ENCODE measurements at places on chromosomes 12 and 14. TPM values are rescaled to one million over a fixed set of nuclear protein-coding genes. Genes with fewer than 3 reads are reported as not detected.

DNA sequence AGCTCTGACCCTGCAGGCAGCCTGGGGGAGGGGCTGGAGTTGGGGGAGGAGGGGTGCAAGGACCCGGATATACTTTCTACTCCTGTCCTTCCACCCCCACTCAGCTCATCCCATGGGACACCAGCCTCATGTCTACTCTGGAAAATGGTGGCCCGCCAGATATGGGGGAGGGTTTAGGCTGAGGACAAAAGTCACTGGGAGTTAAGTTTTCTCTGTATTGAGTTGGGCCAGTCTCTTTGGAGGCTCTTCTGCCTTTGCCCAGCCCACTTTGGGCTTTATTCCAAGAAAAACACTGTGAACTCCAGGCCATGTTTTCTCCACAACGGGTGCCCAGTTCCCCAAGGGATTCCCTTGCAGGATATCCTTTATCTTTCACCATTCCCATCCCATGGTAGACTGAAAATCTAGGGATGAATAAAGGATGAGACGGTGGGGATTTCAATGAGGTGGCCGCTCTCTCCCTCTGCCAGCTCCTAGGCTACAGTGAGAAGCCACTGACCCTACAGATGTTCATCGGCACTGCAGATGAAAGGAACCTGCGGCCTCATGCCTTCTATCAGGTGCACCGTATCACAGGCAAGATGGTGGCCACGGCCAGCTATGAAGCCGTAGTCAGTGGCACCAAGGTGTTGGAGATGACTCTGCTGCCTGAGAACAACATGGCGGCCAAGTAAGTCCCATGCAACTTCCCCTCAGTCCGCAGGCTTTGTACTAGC lies 4.9 kb downstream of the NFATC4 start:
- H3K27me3 ChIP-seq = no peaks in the 10 kb centered on the region
- H3K36me3 ChIP-seq = peaks cover 74% of the 10 kb centered on the region
- peak overlapping the region; percentile 29 for H3K27ac ChIP-seq
- no peak for DNase-seq
- no peak overlapping the region for H3K4me3 ChIP-seq
- peaks cover 11% of the 10 kb centered on the region for H3K4me1 ChIP-seq

The DEGS2 gene
- total RNA-seq = 0.28 TPM

- no peak for DNase-seq
- no peak overlapping the region for H3K4me3 ChIP-seq
- no peaks in the 10 kb centered on the region for H3K4me1 ChIP-seq
- H3K27me3 ChIP-seq = no peaks in the 10 kb centered on the region
Observed at GRCh38 chr12:78651755-78652154, 212.8 kb upstream of the SYT1 start.

The SPTB gene
- 2.5 TPM for total RNA-seq

GRCh38 chr12:59027199-59027598 lies 106.9 kb upstream of the LRIG3 start:
- H3K27me3 ChIP-seq = no peaks in the 10 kb centered on the region
- no peak for DNase-seq
- H3K27ac ChIP-seq = no peak overlapping the region
- H3K4me1 ChIP-seq = no peaks in the 10 kb centered on the region
- no peaks in the 10 kb centered on the region for H3K36me3 ChIP-seq

The OR6C2 gene
- not detected for total RNA-seq

DNA sequence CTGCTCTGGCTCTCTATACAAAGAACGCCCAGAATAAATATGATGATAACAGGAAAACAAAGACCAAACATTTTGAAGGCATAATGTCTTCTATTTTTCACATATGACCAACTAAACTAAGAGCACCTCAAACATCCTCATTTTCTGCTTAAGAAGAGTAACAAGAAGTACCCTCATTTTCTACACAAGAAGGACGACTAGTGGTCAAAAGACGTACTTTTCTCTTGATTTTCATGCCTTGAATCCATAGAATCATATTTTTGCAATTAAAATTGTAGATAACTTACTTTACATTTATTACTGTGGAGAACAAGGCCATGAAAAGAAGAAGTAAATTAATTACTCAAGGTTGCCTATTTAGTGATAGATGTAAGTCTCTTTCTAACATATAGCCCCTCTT lies 358.6 kb downstream of the DUSP6 start:
- no peaks in the 10 kb centered on the region for H3K36me3 ChIP-seq
- DNase-seq = no peak
- no peak overlapping the region for H3K4me3 ChIP-seq
- H3K27ac ChIP-seq = no peak overlapping the region
- H3K27me3 ChIP-seq = no peaks in the 10 kb centered on the region
- H3K4me1 ChIP-seq = no peaks in the 10 kb centered on the region

DNA sequence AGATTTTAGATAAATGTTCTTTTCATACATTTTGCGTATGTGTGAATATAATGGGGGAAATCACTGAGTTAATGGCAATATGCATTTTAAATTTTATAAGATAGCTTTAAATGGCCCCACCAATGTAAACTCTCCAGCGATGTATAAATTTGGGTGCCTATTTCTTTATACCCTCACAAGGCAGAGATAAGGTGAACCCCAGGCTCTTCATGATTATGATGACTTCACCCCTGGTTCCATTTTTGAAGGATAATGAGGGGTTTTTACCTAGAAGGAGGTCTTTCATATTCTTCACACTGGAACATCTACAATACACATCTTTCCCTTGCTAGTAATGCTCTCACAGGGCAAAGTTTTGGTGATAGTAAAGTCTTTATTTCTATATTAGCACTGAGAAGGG lies 35.2 kb downstream of the KLRG1 start:
- no peaks in the 10 kb centered on the region for H3K27me3 ChIP-seq
- no peaks in the 10 kb centered on the region for H3K36me3 ChIP-seq
- H3K4me3 ChIP-seq = no peak overlapping the region

- no peak overlapping the region for H3K4me3 ChIP-seq
- no peaks in the 10 kb centered on the region for H3K36me3 ChIP-seq
- no peak overlapping the region for H3K27ac ChIP-seq
- DNase-seq = no peak
- no peaks in the 10 kb centered on the region for H3K4me1 ChIP-seq
- H3K27me3 ChIP-seq = no peaks in the 10 kb centered on the region
Observed at GRCh38 chr12:65695113-65695865, 129.0 kb upstream of the HMGA2 start.

DNA sequence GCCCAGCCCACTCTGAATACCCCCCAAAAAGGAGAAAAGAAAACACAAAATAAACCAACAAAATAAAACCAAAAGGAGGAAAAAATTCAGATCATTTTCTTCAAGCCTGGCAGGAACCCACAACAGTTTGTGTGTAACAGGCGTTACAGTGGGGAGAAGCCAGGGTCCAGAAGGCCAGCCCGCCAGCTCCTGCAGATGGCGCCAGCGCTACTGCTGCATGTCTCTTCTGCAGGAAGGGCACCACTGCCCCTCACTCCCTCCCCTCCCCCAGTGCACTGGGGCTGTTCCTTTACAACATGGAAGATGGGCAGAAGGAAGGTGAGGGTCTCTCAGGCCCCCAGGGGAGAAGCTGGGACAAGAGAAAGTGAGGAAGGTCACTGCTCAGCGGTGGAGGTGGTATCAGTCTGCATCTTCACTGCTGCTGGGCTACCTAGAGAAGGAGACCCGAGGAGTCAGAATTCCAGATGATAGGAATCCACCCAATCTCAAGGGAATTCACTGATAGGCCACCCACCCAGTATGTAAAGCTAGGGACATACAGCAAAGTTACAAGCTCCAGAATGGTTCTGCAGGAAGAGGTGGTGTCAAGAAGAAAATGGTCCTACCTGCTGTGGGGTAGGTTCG lies 2.3 kb upstream of the NOP2 start:
- H3K4me1 ChIP-seq = peaks cover 19% of the 10 kb centered on the region
- no peak overlapping the region for H3K4me3 ChIP-seq
- DNase-seq = no peak
- H3K36me3 ChIP-seq = peaks cover 59% of the 10 kb centered on the region

- H3K4me3 ChIP-seq = no peak overlapping the region
- H3K27me3 ChIP-seq = no peaks in the 10 kb centered on the region
- H3K36me3 ChIP-seq = no peaks in the 10 kb centered on the region
- H3K4me1 ChIP-seq = no peaks in the 10 kb centered on the region
Observed at GRCh38 chr12:131628023-131628740, 82.7 kb upstream of the SFSWAP start.

GRCh38 chr12:14777271-14777670 lies 26.0 kb downstream of the WBP11 start:
- no peaks in the 10 kb centered on the region for H3K27me3 ChIP-seq
- H3K36me3 ChIP-seq = no peaks in the 10 kb centered on the region

- H3K27ac ChIP-seq = no peak overlapping the region
- H3K4me3 ChIP-seq = no peak overlapping the region
- no peaks in the 10 kb centered on the region for H3K36me3 ChIP-seq
- peak; percentile 45 for DNase-seq
- no peaks in the 10 kb centered on the region for H3K27me3 ChIP-seq
- H3K4me1 ChIP-seq = no peaks in the 10 kb centered on the region
Observed at GRCh38 chr14:104293851-104294627, 155.7 kb downstream of the KIF26A start.

The MOK gene
- 7.5 TPM for total RNA-seq

GRCh38 chr12:125280482-125281377 lies 215.5 kb downstream of the AACS start:
- no peaks in the 10 kb centered on the region for H3K36me3 ChIP-seq
- no peak overlapping the region for H3K4me3 ChIP-seq
- DNase-seq = no peak
- no peaks in the 10 kb centered on the region for H3K27me3 ChIP-seq
- no peaks in the 10 kb centered on the region for H3K4me1 ChIP-seq
- no peak overlapping the region for H3K27ac ChIP-seq

DNA sequence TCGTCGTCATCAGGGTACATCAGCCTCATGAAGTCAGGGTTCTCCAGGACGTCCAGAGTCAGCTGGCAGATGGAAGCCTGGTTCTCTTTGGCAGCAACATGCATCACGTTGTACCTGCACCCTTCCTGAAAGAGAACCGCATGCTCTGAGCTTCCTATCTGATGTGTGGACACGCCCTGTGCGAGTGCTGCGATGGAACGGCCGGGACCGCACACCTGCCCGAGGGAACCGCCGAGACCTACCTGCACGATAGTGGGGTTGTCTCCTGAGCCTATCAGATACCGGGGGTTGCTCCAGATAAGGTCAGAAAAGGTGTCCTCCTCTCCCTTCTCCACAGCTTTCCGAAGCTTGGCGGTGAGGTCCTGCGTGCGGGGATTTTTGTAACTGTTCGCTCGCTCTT lies 13.7 kb downstream of the ANKLE2 start:
- no peaks in the 10 kb centered on the region for H3K4me1 ChIP-seq
- H3K27ac ChIP-seq = no peak overlapping the region
- H3K4me3 ChIP-seq = no peak overlapping the region
- peaks cover 99% of the 10 kb centered on the region for H3K36me3 ChIP-seq
- no peaks in the 10 kb centered on the region for H3K27me3 ChIP-seq
- no peak for DNase-seq

The IL22 gene
- total RNA-seq = not detected

GRCh38 chr14:98161356-98161755 lies 1110.6 kb downstream of the BCL11B start:
- no peaks in the 10 kb centered on the region for H3K36me3 ChIP-seq
- no peaks in the 10 kb centered on the region for H3K4me1 ChIP-seq
- H3K4me3 ChIP-seq = no peak overlapping the region
- H3K27me3 ChIP-seq = peaks cover 29% of the 10 kb centered on the region
- DNase-seq = no peak

The CAND1 gene
- 63.0 TPM for total RNA-seq

- H3K4me1 ChIP-seq = peaks cover 23% of the 10 kb centered on the region
- no peaks in the 10 kb centered on the region for H3K36me3 ChIP-seq
- no peaks in the 10 kb centered on the region for H3K27me3 ChIP-seq
- DNase-seq = no peak
Observed at GRCh38 chr14:56137849-56138248, 19.6 kb downstream of the PELI2 start.

DNA sequence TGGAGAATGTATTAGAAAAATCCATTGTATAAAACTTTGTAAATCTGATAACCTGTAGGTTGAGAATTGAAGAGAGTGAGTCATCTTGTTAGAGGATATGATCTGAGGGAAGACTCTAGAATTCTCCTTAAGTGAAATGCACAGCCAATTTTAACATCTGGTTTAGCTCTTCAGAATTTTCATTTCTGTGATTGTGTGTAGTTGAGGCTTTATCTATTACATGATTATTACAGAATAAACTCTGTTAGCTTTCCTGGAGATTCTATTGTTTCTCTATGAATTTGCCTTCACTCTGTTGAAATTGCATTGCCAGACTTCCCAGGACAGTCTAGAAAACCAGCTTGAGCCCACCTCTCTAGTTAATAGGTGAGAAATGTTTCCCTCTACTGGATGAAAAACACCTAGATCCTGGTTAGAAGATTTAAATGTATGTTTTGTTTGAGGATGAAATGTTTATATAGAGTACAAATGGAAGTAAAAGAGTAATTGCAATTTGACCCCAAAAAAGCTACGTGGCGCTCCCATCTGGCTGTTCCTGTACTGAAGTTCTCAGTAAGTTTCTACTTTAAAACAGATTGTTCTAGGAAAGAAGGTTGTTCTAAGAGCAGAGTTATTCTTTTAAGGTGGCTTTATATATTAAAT lies 2.9 kb downstream of the NUDT4 start:
- H3K4me1 ChIP-seq = peaks cover 53% of the 10 kb centered on the region
- H3K36me3 ChIP-seq = no peaks in the 10 kb centered on the region
- no peaks in the 10 kb centered on the region for H3K27me3 ChIP-seq
- no peak for DNase-seq
- H3K27ac ChIP-seq = peak overlapping the region; percentile 97

DNA sequence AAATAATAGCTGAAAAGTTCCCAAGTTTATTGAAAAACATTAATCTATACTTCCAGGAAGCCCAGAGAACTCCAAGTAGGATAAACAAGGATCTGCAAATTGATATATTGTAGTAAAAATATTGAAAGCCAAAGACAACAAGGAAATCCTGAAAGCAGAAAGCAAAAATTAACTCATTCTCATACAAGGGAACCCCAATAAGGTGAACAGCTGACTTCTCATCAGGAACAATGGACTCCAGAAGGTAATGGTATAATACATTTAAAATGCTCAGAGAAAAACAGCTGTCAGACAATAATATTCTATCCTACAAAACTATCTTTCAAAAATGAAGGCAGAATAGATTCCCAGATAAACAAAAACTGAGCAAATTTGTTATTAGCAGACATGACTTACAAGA lies 138.1 kb upstream of the BMP4 start:
- H3K4me1 ChIP-seq = no peaks in the 10 kb centered on the region
- no peaks in the 10 kb centered on the region for H3K27me3 ChIP-seq
- no peak for DNase-seq
- H3K4me3 ChIP-seq = no peak overlapping the region

GRCh38 chr12:2309647-2310046 lies 256.9 kb downstream of the CACNA1C start:
- H3K27ac ChIP-seq = peak overlapping the region; percentile 82
- no peak for DNase-seq
- no peaks in the 10 kb centered on the region for H3K27me3 ChIP-seq
- no peak overlapping the region for H3K4me3 ChIP-seq
- H3K4me1 ChIP-seq = peaks cover 68% of the 10 kb centered on the region

The PIWIL1 gene
- total RNA-seq = not detected

The LTB4R2 gene
- 2.5 TPM for total RNA-seq

The NUDT14 gene
- total RNA-seq = 4.1 TPM

The BICDL1 gene
- 1.4 TPM for total RNA-seq

- no peak for DNase-seq
- no peaks in the 10 kb centered on the region for H3K27me3 ChIP-seq
- H3K4me3 ChIP-seq = no peak overlapping the region
- H3K36me3 ChIP-seq = no peaks in the 10 kb centered on the region
Observed at GRCh38 chr14:75757644-75758402, 96.8 kb downstream of the TTLL5 start.

All from sigmoid colon (tissue), 7 donors.